ENCODE measurements at places on chromosomes 1 and 21. TPM values are rescaled to one million over a fixed set of nuclear protein-coding genes. Genes with fewer than 3 reads are reported as not detected.

Gene ST6GALNAC5
- 54.9 TPM for total RNA-seq

Gene S100A7A
- not detected for total RNA-seq

Gene KPRP
- total RNA-seq = not detected

Gene SLC30A7
- 16.8 TPM for total RNA-seq

Gene ESPN
- 12.2 TPM for total RNA-seq

Gene LIN28A
- 1.4 TPM for total RNA-seq

Gene DUSP12
- 17.8 TPM for total RNA-seq

Gene BTBD19
- total RNA-seq = 63.9 TPM

Gene ARHGEF11
- total RNA-seq = 170 TPM

Gene DAB1
- total RNA-seq = not detected

Gene CRABP2
- 1.3 TPM for total RNA-seq

Gene TACSTD2
- 138 TPM for total RNA-seq

Gene DIRAS3
- 2.3 TPM for total RNA-seq

Gene OPRD1
- not detected for total RNA-seq

GRCh38 chr1:226951286-226952117 lies 11.4 kb downstream of the COQ8A start:
- H3K4me3 ChIP-seq = no peak overlapping the region
- H3K27me3 ChIP-seq = no peaks in the 10 kb centered on the region
- H3K27ac ChIP-seq = no peak overlapping the region
- DNase-seq = no peak
- peaks cover 1% of the 10 kb centered on the region for H3K4me1 ChIP-seq

GRCh38 chr1:66916320-66916719 lies 8.3 kb downstream of the DNAI4 start:
- DNase-seq = no peak
- H3K4me3 ChIP-seq = no peak overlapping the region
- H3K4me1 ChIP-seq = no peaks in the 10 kb centered on the region
- H3K27me3 ChIP-seq = no peaks in the 10 kb centered on the region
- H3K27ac ChIP-seq = no peak overlapping the region

DNA sequence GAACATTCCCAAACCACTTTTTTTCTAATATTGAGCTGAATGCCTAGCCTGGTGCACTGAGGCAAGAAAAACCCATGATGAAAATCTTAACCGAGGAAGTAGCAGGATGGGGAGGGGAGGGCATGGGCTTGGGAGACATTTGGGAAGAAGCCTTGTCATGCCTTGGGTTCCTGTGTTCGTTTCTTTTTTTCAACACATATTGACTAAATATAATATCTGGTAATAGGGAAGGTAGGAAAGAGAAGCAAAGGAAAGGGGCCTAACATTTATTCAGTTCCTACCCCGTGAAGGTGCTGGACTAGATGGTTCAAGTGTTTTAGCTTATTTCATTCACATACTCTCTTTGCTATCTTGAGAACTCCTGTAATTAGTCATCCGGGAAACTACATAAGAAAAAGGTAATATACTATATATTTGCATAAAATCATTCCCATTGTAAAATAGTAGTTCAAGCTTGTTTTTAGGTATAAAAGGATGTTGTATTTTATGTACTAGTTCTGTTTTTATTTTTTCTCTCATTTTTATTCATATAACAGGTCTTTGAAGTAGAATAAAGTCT lies 62.1 kb downstream of the ST3GAL3 start:
- no peaks in the 10 kb centered on the region for H3K27me3 ChIP-seq
- no peak overlapping the region for H3K4me3 ChIP-seq
- H3K4me1 ChIP-seq = no peaks in the 10 kb centered on the region
- H3K36me3 ChIP-seq = no peaks in the 10 kb centered on the region
- no peak overlapping the region for H3K27ac ChIP-seq
- DNase-seq = no peak

- H3K36me3 ChIP-seq = no peaks in the 10 kb centered on the region
- H3K27ac ChIP-seq = no peak overlapping the region
Measured at GRCh38 chr1:162294015-162294414, 82.6 kb downstream of the SPATA46 start.

DNA sequence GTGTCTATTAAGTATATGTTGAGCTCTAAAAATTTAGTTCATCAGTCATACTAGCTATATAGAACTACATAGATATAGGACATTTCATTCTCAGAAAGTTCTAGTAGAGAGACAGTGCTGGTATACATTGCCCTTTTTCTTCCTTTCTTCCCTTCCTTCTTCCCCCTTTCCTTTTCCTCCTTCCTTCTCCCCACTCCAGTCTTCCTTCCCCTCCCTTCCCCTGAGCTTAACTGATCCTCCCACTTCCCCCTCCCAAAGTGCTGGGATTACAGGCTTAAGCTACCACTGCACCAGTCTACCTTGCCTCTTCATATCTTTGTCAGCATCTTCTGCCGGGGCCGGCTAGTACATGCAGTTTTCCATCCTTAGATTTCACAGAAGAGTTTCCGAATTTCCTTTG lies 12.1 kb downstream of the THRAP3 start:
- no peaks in the 10 kb centered on the region for H3K27me3 ChIP-seq
- no peak overlapping the region for H3K27ac ChIP-seq
- no peak for DNase-seq
- no peak overlapping the region for H3K4me3 ChIP-seq
- peaks cover 17% of the 10 kb centered on the region for H3K36me3 ChIP-seq

GRCh38 chr1:34736692-34737091 lies 18.2 kb upstream of the GJB5 start:
- no peak overlapping the region for H3K27ac ChIP-seq
- no peaks in the 10 kb centered on the region for H3K27me3 ChIP-seq
- H3K4me3 ChIP-seq = no peak overlapping the region
- H3K4me1 ChIP-seq = no peaks in the 10 kb centered on the region
- DNase-seq = no peak

DNA sequence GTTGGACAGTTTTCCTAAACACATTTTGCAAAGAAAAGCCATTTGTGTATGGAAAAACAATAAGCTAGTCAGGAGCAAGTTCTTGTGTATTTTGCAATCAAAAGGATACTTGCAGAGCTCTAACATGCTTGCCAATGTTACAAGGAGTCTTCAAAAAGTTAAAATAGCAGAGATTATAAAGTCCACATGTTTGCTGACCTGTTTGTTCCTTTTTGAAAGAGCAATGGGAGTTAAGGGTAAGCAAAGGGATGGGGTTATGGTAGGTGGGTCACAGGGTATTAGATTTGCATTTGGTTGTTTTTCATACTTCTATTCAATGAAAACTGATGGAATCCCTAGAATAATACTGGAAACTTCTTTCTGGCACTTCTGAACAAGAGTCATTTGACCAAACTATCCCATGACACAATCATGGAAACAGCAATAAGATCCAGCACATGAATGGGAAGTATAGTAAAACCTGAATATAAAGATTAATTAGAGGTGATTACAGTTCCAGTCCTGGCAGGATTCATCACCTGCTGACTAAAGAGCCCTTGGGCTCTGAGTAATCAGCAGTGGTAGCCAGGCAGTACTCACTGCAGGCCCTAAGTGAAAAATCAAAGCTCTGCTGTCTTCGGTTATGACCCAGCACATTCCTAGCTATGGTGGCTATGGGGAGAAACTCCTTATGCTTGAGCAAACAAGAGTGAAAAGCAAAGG lies 27.1 kb upstream of the ZC3H11B start:
- no peak overlapping the region for H3K27ac ChIP-seq
- no peaks in the 10 kb centered on the region for H3K36me3 ChIP-seq
- no peak overlapping the region for H3K4me3 ChIP-seq
- no peaks in the 10 kb centered on the region for H3K4me1 ChIP-seq
- DNase-seq = no peak

DNA sequence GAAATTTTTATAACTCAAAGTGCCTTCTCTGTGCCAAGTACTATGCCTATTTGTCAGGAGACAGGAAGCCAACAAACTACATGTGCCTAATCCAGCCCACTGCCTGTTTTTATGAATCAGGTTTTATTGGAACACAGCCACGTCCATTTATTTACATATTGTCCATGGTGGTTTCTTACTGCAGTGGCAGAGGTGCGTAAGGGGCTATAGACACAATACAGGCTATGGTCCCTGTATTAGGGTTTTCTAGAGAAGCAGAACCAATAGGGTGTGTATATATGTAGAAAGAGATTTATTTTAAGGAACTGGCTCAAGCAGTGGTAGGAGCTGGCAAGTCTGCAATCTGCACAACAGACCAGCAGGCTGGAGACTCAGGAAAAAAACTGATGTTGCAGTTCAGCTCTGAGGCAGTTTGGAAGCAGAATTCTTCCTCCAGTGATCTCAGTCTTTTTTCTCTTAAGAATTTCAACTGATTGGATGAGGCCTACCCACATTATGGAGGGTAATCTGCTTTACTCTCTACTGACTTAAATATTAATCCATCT lies 15.4 kb downstream of the PPIE start:
- H3K27ac ChIP-seq = no peak overlapping the region
- DNase-seq = no peak
- no peak overlapping the region for H3K4me3 ChIP-seq
- peaks cover 76% of the 10 kb centered on the region for H3K36me3 ChIP-seq
- no peaks in the 10 kb centered on the region for H3K27me3 ChIP-seq

DNA sequence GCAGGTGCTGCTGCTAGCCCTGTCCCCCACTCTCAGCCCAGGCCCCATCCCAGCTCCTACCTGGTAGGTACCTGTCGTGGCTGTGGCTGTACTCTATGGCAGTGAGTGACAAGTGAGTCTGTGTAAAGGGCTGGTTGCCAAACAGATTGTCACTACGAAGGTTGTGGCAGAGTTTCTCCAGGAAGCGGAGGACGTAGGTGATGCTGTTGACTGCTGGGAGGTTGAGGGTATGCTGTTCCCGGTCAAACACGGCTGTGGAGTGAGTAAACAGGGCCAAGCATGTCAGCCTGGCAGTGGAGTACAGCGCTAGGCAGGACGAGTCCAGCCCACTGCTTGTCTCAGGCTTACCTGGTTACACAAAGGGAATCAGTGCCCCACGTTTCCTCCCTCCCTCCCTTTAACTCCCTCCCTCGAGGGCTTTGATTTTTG lies 24.8 kb upstream of the SLFNL1 start:
- H3K27me3 ChIP-seq = no peaks in the 10 kb centered on the region
- peaks cover 24% of the 10 kb centered on the region for H3K36me3 ChIP-seq
- peak overlapping the region; percentile 77 for H3K27ac ChIP-seq
- H3K4me1 ChIP-seq = peaks cover 25% of the 10 kb centered on the region

DNA sequence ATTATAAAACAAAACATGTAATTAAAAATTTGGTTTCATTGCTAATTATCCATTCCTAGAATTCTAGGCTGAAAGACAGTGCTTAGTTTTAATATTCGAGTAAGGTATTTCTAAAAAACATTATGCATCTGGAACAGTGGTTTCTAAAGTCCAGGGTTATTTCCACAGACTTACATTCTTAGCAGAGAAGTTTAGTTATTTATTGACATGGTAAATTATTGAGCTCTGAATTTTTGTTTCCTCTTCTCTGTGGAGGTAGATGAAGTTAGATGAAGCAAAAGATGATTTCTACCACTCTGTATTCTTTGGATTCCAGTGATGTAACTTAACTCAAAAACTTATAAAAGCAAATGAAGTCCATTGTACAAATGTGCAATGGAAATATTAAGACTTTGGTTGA lies 709.4 kb downstream of the MRPL39 start:
- H3K36me3 ChIP-seq = no peaks in the 10 kb centered on the region
- no peak for DNase-seq
- no peak overlapping the region for H3K4me3 ChIP-seq
- no peaks in the 10 kb centered on the region for H3K4me1 ChIP-seq

DNA sequence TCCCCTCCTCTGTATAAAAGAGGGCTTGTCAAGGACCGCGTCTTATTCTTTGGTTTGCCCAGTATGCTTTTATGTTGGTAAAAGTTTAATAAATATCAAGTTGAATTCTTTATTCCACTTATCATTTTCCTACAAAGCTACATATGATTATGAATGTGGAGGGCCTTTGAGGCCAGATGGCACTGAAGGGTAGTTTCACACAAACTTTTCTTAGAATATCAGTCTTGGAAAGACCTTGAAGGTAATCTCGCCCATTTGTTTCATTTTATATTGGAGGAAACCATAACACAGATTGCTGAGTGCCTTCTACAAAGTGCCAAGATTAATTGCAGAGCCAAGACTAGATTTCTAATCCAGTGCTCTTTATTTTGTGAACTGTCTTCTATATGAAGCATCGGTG lies 5.8 kb upstream of the FUBP1 start:
- no peaks in the 10 kb centered on the region for H3K36me3 ChIP-seq
- no peak overlapping the region for H3K27ac ChIP-seq
- H3K4me1 ChIP-seq = peaks cover 9% of the 10 kb centered on the region
- H3K4me3 ChIP-seq = no peak overlapping the region
- no peaks in the 10 kb centered on the region for H3K27me3 ChIP-seq

DNA sequence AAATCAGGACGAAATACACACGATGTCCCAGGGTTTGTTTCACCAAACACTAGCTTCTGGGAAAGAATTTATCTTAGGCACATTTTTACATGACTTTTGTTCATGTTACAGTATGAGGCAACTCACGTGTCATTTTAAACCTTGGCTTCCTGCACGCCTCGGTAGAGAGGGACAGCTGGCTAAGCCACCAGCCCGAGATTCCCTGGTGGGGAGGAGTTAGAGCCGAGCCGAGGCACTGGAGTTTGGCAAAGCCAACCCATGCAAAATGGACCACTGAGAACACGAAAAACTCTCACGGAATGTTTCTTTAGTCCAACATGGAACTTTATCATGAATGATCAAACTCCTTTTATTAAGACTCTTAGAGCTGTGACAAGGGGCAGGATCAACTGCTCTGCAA lies 240.0 kb downstream of the DYRK1A start:
- H3K27me3 ChIP-seq = no peaks in the 10 kb centered on the region
- no peak overlapping the region for H3K4me3 ChIP-seq
- no peaks in the 10 kb centered on the region for H3K4me1 ChIP-seq
- H3K36me3 ChIP-seq = no peaks in the 10 kb centered on the region

DNA sequence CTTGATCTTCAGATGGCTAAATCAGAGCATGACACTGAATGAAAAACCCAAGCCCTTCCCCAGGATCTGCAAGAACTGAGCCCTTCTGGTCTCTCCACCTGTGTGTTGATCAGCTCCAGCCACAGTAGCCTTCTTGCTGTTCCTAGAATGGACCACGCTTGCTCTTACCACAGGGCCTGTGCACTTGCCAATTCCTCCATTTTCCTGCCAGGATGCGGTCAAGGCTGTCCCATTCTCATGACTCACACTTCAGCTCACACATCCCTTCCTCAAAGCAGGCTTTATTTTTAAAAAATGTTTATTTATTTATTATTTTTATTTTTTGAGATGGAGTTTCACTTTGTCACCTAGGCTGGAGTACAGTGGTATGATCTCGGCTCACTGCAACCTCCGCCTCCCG lies 43.6 kb upstream of the GRHL3 start:
- H3K27ac ChIP-seq = no peak overlapping the region
- no peak for DNase-seq
- H3K4me1 ChIP-seq = peaks cover 4% of the 10 kb centered on the region
- H3K27me3 ChIP-seq = no peaks in the 10 kb centered on the region
- no peak overlapping the region for H3K4me3 ChIP-seq
- no peaks in the 10 kb centered on the region for H3K36me3 ChIP-seq

DNA sequence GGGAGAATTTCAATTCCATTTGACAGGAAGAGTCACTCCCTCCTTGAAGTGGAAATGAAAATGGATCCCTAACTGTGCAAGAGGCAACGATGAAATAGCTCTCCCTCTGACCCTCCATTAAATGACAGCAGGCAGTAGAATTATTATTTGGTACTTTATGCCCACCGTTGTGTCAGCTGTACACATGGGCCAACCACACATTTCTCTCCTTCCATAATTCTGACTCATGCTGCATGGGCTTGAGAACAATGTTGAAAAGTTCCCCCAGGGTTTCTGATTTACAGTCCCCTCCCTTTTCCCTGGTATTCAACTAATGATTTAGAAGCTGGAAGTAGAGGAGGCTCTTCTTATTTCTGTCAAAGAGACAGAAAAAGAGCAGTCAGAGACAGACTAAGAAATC lies 103.5 kb downstream of the RGS7 start:
- no peaks in the 10 kb centered on the region for H3K4me1 ChIP-seq
- no peaks in the 10 kb centered on the region for H3K36me3 ChIP-seq
- no peak overlapping the region for H3K4me3 ChIP-seq
- H3K27me3 ChIP-seq = no peaks in the 10 kb centered on the region
- no peak for DNase-seq

GRCh38 chr1:223492044-223492443 lies 98.8 kb downstream of the CCDC185 start:
- H3K36me3 ChIP-seq = no peaks in the 10 kb centered on the region
- H3K27ac ChIP-seq = no peak overlapping the region
